Spinal cord (tissue), 10 donors: ENCODE measurements at places on chromosomes 2 and 18. TPM values are rescaled to one million over a fixed set of nuclear protein-coding genes. Genes with fewer than 3 reads are reported as not detected.
A peak's percentile ranks its signal among the peaks of the same experiment; 100 is the strongest.

The GAREM1 gene
- 19.7 TPM for total RNA-seq

The CRYGC gene
- not detected for total RNA-seq

The C2orf80 gene
- total RNA-seq, result 6.4 TPM

The LHCGR gene
- total RNA-seq, result 0.79 TPM

The MEP1B gene
- 0.20 TPM for total RNA-seq

The NAT8 gene
- total RNA-seq, result not detected

The C1QL2 gene
- total RNA-seq, result 0.20 TPM

The DSG4 gene
- not detected for total RNA-seq

The APOB gene
- total RNA-seq, result 0.69 TPM

- H3K27me3 ChIP-seq, result no peaks in the 10 kb centered on the region
- H3K36me3 ChIP-seq, result no peaks in the 10 kb centered on the region
- no peak overlapping the region for H3K27ac ChIP-seq
- DNase-seq, result no peak
- no peaks in the 10 kb centered on the region for H3K4me1 ChIP-seq
Observed at GRCh38 chr2:28108143-28108542, 217.6 kb downstream of the BABAM2 start.

GRCh38 chr2:190486037-190486623 is 48.4 kb downstream of the NEMP2 start:
- DNase-seq, result peak; percentile 71
- H3K27me3 ChIP-seq, result no peaks in the 10 kb centered on the region
- no peaks in the 10 kb centered on the region for H3K36me3 ChIP-seq
- H3K27ac ChIP-seq, result no peak overlapping the region
- no peak overlapping the region for H3K4me3 ChIP-seq

DNA sequence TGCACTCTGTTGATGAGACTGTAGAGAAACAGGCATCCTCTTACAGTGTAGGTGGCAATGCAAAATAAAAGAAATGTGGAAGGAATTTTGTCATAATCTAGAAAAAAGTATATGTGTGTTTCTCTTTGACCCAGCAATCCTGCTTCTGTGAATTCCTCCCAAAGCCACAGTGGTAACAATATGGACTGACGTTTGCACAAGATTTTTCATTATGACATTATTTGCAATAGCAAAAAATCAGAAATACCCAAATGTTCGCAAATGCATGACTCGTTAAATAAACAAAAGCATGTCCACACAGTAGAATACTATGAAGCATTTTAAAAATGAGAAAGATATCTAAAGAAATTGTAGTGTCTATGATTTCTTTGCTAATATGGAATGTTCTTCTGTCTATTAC is 255.2 kb upstream of the NRP2 start:
- no peaks in the 10 kb centered on the region for H3K4me1 ChIP-seq
- H3K27ac ChIP-seq, result no peak overlapping the region
- DNase-seq, result no peak
- H3K27me3 ChIP-seq, result no peaks in the 10 kb centered on the region
- no peaks in the 10 kb centered on the region for H3K36me3 ChIP-seq
- no peak overlapping the region for H3K4me3 ChIP-seq

- no peak overlapping the region for H3K27ac ChIP-seq
- H3K4me1 ChIP-seq, result no peaks in the 10 kb centered on the region
- H3K4me3 ChIP-seq, result no peak overlapping the region
- H3K36me3 ChIP-seq, result no peaks in the 10 kb centered on the region
Observed at GRCh38 chr2:53006980-53007379, 760.6 kb upstream of the CHAC2 start.

- no peak overlapping the region for H3K27ac ChIP-seq
- no peaks in the 10 kb centered on the region for H3K36me3 ChIP-seq
- DNase-seq, result no peak
- no peak overlapping the region for H3K4me3 ChIP-seq
Observed at GRCh38 chr2:151632993-151633565, 101.2 kb downstream of the NEB start.

GRCh38 chr2:143617803-143618415 is 488.7 kb downstream of the ARHGAP15 start:
- no peaks in the 10 kb centered on the region for H3K36me3 ChIP-seq
- no peak for DNase-seq
- H3K4me3 ChIP-seq, result no peak overlapping the region
- no peaks in the 10 kb centered on the region for H3K4me1 ChIP-seq

DNA sequence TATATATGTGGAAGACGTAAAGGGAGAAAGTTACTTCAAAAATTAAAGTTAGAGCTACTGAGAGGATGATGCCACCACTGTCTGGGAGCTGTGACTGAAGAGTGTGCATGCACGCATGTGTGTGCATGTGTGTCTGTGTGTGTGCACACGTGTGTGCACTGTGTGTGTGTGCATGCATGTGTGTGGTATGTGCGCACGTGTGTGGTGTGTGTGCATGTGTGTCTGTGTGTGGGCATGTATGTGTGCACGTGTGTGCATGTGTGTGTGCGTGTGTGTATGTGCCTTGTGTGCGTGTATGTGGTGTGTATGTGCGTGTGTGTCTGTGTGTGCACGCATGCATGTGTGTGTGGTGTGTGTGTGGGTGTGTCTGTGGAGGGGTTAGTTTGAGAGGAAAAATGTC is 473.4 kb downstream of the CMPK2 start:
- H3K27ac ChIP-seq, result no peak overlapping the region
- no peak for DNase-seq
- no peaks in the 10 kb centered on the region for H3K27me3 ChIP-seq

DNA sequence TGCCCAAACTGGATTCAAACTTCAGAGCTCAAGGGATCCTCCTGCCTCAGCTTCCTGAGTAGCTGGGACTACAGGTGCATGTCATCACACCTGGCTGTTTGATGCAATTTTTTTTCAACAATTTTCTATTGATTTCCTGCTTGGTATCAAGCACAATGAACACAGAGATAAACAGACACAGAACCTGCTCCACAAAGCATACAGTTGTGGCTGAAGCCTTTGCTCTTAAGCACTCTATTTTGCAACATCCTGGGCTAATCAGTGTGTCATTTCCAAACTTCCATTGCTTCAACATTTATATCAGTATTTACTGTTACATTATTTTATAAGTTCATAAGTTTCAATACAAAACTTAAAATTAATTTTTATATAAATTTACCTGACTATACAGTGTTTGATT is 79.4 kb downstream of the NEB start:
- H3K4me3 ChIP-seq, result no peak overlapping the region
- H3K27me3 ChIP-seq, result no peaks in the 10 kb centered on the region
- no peaks in the 10 kb centered on the region for H3K36me3 ChIP-seq
- no peak overlapping the region for H3K27ac ChIP-seq
- no peak for DNase-seq

DNA sequence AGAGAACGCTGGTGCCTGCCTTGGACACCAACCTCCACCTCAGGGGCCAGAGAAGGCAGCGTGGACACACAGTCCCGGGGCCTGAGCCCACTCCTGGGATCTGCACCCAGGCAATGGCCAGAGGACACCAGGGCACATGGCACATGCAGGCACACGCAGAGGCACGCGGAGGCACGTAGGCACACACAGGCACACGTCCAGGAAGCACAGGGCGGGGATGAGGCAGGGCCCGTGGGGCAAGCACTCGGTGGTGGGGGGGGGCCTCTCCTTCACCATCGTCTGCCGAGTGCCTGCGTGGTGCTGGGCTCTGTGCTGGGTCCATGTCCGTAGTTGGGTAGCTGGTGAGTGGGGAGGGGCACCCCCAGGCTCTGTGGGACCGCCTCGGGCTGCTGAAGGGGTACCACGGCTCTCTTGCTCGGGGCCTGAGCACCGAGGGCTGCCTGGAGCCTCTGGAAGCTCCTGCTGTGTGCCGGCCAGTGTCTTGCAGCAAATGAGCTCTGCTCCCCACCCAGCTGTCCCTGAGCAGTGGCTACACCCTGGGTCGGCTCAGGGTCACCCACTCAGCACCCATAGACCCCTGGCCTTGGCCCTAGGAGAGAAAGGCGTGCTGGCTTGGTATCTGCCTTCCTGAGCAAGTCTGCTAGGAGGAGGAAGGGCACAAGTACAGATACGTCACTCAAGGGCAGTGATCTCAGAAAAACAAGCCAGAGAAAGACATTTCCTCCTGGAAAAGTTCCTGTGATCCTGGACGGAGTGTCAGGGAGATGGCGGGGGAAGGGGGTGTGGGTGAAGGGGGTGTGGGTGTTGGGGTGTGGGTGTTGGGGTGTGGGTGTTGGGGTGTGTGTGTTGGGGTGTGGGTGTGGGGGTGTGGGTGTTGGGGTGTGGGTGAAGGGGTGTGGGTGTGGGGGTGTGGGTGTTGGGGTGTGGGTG is 26.4 kb downstream of the RTP5 start:
- DNase-seq, result no peak
- H3K4me1 ChIP-seq, result peaks cover 39% of the 10 kb centered on the region
- H3K36me3 ChIP-seq, result peaks cover 40% of the 10 kb centered on the region
- no peak overlapping the region for H3K4me3 ChIP-seq

- no peaks in the 10 kb centered on the region for H3K4me1 ChIP-seq
- no peak overlapping the region for H3K4me3 ChIP-seq
- no peak for DNase-seq
- peaks cover 4% of the 10 kb centered on the region for H3K36me3 ChIP-seq
Observed at GRCh38 chr2:166042356-166042755, 85.5 kb downstream of the SCN1A start.

GRCh38 chr2:142980246-142981068 is 103.0 kb downstream of the KYNU start:
- peak; percentile 40 for DNase-seq
- H3K27ac ChIP-seq, result no peak overlapping the region
- H3K27me3 ChIP-seq, result no peaks in the 10 kb centered on the region
- no peaks in the 10 kb centered on the region for H3K36me3 ChIP-seq

GRCh38 chr18:6575908-6576307 is 153.6 kb upstream of the ARHGAP28 start:
- H3K27me3 ChIP-seq, result no peaks in the 10 kb centered on the region
- DNase-seq, result no peak
- H3K4me3 ChIP-seq, result no peak overlapping the region
- no peaks in the 10 kb centered on the region for H3K4me1 ChIP-seq
- H3K36me3 ChIP-seq, result no peaks in the 10 kb centered on the region

DNA sequence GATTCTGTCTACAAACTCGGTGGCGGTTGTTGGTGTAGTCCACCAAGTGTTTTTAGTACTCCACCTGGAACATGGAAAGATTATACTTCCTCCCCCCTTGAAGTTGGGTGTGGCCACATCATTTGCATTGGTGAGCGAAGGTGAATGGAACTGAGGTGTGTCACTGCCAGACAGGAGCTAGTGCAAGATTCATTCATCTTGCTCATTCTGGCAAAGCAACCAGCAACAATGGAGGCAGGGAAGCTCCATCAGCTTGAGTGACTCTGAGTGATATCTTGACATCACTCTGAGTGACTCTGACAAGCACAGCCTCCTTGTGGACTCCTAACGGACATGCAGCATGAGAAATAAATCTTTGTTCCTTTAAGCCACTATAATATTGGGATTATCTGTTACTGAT is 54.7 kb upstream of the SLC1A4 start:
- no peaks in the 10 kb centered on the region for H3K4me1 ChIP-seq
- H3K27ac ChIP-seq, result no peak overlapping the region
- DNase-seq, result no peak
- H3K27me3 ChIP-seq, result no peaks in the 10 kb centered on the region

DNA sequence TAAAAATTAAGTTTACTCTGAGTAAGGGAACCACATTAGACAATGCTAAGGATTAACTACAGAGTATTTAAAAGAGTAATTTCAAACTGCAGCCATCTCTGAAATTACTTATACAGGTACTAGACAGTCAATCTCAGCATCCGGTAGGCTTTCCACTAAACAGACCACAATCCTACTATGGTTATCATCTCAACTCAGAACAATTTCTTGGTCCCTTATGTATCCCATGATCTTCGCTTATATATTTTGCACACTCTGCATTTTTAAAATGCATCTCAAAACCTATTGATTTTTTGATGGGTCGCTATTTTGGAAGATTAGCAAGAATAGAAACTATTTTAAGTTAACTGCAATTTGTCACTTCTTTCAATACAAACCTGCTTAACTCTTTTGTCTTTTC is 1.4 kb downstream of the PPP4R1 start:
- H3K4me3 ChIP-seq, result peak overlapping the region; percentile 89
- peak overlapping the region; percentile 91 for H3K27ac ChIP-seq
- no peaks in the 10 kb centered on the region for H3K27me3 ChIP-seq
- peaks cover 3% of the 10 kb centered on the region for H3K36me3 ChIP-seq
- peaks cover 9% of the 10 kb centered on the region for H3K4me1 ChIP-seq
- no peak for DNase-seq

- no peak for DNase-seq
- H3K36me3 ChIP-seq, result no peaks in the 10 kb centered on the region
- no peaks in the 10 kb centered on the region for H3K4me1 ChIP-seq
- H3K4me3 ChIP-seq, result no peak overlapping the region
- no peaks in the 10 kb centered on the region for H3K27me3 ChIP-seq
Observed at GRCh38 chr2:54247115-54247514, 8.9 kb downstream of the TSPYL6 start.

GRCh38 chr18:24002479-24002878 is 12.1 kb upstream of the TTC39C start:
- DNase-seq, result no peak
- no peak overlapping the region for H3K4me3 ChIP-seq
- no peaks in the 10 kb centered on the region for H3K4me1 ChIP-seq
- no peak overlapping the region for H3K27ac ChIP-seq
- no peaks in the 10 kb centered on the region for H3K36me3 ChIP-seq
- no peaks in the 10 kb centered on the region for H3K27me3 ChIP-seq

- H3K27ac ChIP-seq, result no peak overlapping the region
- H3K4me1 ChIP-seq, result no peaks in the 10 kb centered on the region
- no peak for DNase-seq
- no peaks in the 10 kb centered on the region for H3K36me3 ChIP-seq
Observed at GRCh38 chr2:227154986-227155774, 8.8 kb downstream of the COL4A4 start.

DNA sequence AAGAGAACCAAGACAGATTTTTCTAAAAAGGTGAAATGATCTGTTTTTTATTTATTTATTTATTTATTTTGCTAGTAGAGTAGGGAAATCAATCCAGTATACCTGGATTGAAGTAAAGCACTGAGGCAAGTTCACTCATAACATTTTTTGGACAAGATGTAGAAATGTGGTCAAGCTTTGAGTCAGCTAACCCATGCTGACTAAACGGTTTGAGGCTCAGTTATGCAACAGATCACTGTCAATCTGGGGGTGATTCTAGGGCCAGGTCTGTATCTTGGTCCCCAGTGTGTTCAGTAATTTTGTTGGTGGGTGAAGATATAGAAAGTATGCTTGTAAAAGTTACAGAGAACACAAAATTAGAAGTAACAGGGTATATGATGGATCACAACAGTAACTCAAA is 60.2 kb downstream of the RMDN2 start:
- H3K27me3 ChIP-seq, result no peaks in the 10 kb centered on the region
- no peak overlapping the region for H3K27ac ChIP-seq
- no peak overlapping the region for H3K4me3 ChIP-seq
- H3K36me3 ChIP-seq, result no peaks in the 10 kb centered on the region

- DNase-seq, result no peak
- no peak overlapping the region for H3K4me3 ChIP-seq
- H3K4me1 ChIP-seq, result no peaks in the 10 kb centered on the region
Observed at GRCh38 chr2:19654310-19655090, 247.3 kb downstream of the TTC32 start.

DNA sequence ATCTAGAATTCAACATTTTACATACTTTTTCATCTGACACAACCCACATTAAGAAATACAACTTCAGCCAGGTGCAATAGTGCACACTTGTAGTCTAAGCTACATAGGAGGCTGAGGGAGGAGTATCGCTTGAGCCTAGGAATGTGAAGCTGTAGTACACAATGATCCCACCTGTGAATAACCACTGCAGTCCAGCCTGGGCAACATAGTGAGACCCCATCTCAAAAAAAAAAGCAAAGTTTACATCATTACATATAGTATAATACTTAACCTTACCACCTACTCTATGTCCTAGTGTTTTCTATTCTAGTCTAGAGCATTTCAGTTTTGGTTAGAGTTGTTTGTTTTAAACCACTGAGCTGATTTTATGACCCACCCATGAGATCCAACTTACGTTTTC is 86.5 kb upstream of the FAM117B start:
- DNase-seq, result no peak
- H3K27me3 ChIP-seq, result no peaks in the 10 kb centered on the region
- no peak overlapping the region for H3K4me3 ChIP-seq
